ENCODE measurements at places on chromosomes 7 and 10.
A peak's percentile ranks its signal among the peaks of the same experiment; 100 is the strongest.

GRCh38 chr10:88114368-88114767 lies 250.9 kb downstream of the PTEN start:
- DNase-seq = peak; percentile 32

DNA sequence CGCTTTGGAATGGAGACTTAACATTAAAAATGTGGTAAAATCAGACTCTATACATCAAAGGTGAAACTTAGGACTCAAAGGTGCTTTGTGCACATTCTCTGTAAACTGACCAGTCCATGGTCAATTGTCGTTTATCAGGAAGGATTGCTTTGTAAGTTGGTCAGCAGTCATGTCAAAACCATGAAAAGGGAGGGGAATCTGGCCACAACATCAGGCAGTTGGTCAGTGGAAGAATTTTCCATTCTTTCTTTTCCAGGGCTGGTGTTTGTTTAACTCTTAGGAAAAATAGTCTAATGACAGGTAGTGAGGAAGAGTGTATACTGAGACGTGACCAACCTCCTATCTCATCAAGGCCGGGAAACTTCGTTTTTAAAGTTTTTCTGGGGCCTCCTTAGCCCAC lies 226.5 kb downstream of the ADK start:
- no peak for DNase-seq

- DNase-seq = no peak
Measured at GRCh38 chr7:48512892-48513291, 341.6 kb downstream of the ABCA13 start.

GRCh38 chr10:29959586-29959985 lies 99.8 kb downstream of the JCAD start:
- DNase-seq = no peak

GRCh38 chr10:132383751-132384196 lies 13.2 kb upstream of the PWWP2B start:
- DNase-seq = no peak

GRCh38 chr10:103278862-103279298 lies 1.9 kb downstream of the INA start:
- DNase-seq = no peak

GRCh38 chr7:30237271-30237695 lies 47.1 kb upstream of the ZNRF2 start:
- DNase-seq = peak; percentile 75

DNA sequence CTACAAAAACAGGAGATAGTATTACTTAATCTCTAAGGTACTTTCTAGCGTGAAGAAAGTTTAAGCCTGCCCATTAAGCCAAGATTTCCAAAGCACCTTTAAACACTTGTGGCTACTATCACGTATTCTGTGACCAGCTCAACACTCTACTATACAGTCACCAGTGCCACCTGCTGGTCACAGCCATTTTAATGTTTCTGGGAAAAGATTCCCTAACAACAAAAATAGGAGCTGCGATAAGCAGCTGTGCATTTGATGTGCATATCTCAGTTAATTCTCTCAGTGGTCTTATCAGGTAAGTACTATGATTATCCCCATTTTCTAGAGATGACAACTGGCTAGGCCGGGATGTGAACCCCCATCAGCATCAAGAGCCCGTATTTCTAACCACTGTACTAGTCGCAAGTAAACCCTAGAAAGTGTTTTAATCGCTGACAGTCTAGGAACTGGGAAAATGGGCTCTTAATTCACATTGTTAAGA lies 860 bp downstream of the SEC31B start:
- DNase-seq = peak; percentile 36

DNA sequence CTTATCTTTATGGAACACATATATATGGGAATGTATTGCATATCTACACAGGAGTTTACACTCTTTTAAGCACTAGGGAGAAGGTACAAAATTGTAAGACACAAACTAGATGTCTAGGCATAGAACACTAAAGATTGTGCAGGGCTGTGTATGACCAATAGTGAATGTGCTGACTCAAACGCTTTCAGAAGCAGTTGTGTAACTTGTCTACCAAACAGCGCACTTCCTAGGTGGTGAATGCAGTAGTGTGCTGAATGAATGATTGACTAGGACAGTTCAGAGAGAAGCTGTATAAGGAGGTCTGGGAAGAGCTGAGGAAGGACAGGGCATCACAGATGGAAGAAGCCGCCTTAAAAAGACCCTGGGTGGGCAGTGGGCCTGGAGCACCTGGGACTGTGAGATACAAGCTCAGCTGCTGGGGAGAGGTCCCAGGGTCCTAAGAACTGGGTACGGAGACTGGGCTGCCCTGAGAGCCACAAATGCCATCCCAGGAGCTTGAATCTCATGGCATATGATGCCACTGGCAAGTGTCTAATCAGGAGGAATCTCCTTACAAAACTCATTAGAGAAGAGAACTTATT lies 14.2 kb downstream of the CLRN3 start:
- no peak for DNase-seq

- no peak for DNase-seq
Measured at GRCh38 chr10:43156590-43157341, 18.5 kb downstream of the CSGALNACT2 start.

- no peak for DNase-seq
Measured at GRCh38 chr7:96538632-96539031, 171.0 kb downstream of the SEM1 start.

GRCh38 chr7:99143521-99143852 lies 421 bp downstream of the SMURF1 start:
- no peak for DNase-seq

DNA sequence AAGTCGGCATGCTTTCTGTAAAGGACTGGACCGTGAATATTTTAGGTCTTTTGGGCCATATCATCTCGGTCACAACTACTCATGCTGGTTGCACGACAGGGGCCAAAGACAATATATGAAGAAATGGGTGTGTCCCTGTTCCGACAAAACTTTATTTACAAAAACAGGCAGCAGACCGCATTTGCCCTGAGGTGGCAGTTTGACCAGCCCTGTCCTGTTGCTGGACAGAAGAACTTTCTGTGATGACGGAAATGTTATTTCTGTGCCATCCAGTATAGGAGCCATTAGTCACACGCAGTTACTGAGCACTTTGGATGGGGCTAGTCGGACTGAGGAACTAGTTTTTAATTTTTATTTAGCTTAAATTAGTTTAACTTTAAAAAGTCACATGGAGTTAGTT lies 112.8 kb upstream of the CARD11 start:
- no peak for DNase-seq

- DNase-seq = no peak
Measured at GRCh38 chr7:44375236-44375699, 49.9 kb upstream of the CAMK2B start.

GRCh38 chr7:30975256-30975899 lies 11.6 kb downstream of the GHRHR start:
- DNase-seq = no peak

- no peak for DNase-seq
Measured at GRCh38 chr10:58220769-58221451, 46.8 kb downstream of the IPMK start.

DNA sequence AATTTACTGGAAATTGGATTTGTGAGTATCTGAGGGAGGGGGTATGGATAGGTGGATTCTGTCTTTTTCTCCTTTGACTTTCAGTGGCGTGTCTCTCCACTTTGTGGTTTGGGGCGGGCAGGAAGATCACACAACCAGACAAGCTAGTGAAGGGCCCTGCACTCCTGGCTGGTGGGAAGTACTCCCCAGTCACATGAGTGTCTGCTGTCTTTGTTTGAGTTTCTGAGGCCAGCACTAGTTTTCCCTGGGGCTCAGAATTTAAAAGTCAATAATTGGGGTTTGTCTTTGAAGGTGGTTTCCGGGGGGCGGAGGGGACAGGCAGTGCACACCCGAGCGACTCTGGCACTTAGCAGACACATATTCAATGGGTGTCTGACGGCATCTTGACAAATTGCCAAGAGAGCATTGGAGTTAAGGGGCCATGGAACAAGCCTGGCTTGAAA lies 120.1 kb downstream of the WDFY4 start:
- no peak for DNase-seq
